Large intestine (tissue), 12 donors: ENCODE measurements at places on chromosomes 5 and 9. TPM values are rescaled to one million over a fixed set of nuclear protein-coding genes. Genes with fewer than 3 reads are reported as not detected.

GRCh38 chr9:36448017-36448416 is 47.9 kb upstream of the RNF38 start:
- no peak overlapping the region for H3K4me3 ChIP-seq
- no peak overlapping the region for H3K27ac ChIP-seq
- H3K36me3 ChIP-seq: no peaks in the 10 kb centered on the region
- H3K4me1 ChIP-seq: no peaks in the 10 kb centered on the region

GRCh38 chr5:96548905-96549304 is 113.3 kb upstream of the CAST start:
- no peak overlapping the region for H3K27ac ChIP-seq
- no peak for DNase-seq
- H3K36me3 ChIP-seq: no peaks in the 10 kb centered on the region
- no peaks in the 10 kb centered on the region for H3K27me3 ChIP-seq
- no peaks in the 10 kb centered on the region for H3K4me1 ChIP-seq

- no peaks in the 10 kb centered on the region for H3K36me3 ChIP-seq
- H3K4me3 ChIP-seq: no peak overlapping the region
- no peaks in the 10 kb centered on the region for H3K4me1 ChIP-seq
Measured at GRCh38 chr9:78893774-78894401, 597.0 kb downstream of the PSAT1 start.

DNA sequence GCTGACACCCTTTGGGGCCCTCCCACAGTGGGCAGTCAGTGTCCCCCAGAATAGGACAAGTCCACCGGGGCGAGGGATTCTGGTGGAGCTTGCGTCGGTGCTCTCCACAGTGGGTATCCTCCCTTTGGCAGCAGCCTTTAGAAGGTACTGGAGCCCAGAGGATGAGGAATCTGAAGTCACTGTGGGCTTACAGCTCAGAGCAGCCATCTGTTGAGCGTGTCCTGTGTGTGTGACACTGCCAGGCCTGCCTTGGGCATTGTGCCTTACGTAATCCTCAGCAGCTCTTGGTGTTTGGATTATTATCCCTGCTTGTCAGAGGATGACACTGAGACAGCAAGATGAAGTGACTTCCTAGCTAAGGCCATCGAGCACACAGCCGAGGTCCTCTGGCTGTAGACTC is 12.6 kb downstream of the URM1 start:
- no peak for DNase-seq
- H3K27ac ChIP-seq: no peak overlapping the region
- no peaks in the 10 kb centered on the region for H3K27me3 ChIP-seq
- H3K4me1 ChIP-seq: no peaks in the 10 kb centered on the region
- no peak overlapping the region for H3K4me3 ChIP-seq

DNA sequence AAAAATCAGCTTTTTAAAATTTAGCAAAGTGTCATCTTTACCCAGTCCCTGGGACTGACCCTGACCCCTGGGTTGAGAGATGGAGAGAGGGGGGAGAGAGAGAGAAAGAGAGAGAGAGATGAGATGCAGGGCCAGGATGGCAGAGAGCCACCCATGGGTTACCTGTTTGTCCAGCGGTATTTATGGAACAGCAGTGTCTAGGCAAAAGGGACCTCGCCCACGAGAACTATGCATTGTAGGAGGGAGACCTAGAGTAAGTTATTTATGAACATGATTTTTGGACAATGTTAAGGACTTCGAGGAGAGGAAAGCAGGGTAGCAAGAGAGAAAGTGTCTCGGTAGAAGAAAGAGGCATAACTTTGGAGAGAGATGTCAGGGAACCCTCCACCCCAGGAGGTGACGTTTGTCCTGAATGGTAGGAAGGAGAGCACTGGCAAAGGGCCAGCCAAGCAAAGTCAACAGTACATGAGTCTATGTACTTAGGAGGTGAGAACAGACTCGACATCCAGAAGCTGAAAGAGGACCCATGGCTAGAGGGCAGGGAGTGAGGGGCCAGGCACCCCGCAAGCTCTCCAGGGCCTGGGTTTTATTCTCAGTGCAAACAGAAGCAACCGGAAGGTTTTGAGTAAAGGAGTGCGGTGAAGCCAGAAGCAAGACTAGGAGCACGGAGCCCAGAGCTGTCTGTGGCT is 30.5 kb upstream of the MSX2 start:
- H3K4me3 ChIP-seq: no peak overlapping the region
- peaks cover 44% of the 10 kb centered on the region for H3K27me3 ChIP-seq
- peak; percentile 53 for DNase-seq
- no peaks in the 10 kb centered on the region for H3K36me3 ChIP-seq
- peaks cover 27% of the 10 kb centered on the region for H3K4me1 ChIP-seq
- no peak overlapping the region for H3K27ac ChIP-seq

- H3K4me3 ChIP-seq: no peak overlapping the region
- DNase-seq: peak; percentile 78
- no peaks in the 10 kb centered on the region for H3K36me3 ChIP-seq
- no peaks in the 10 kb centered on the region for H3K27me3 ChIP-seq
- peak overlapping the region; percentile 71 for H3K27ac ChIP-seq
Measured at GRCh38 chr9:129776938-129777768, 24.3 kb upstream of the PTGES start.

DNA sequence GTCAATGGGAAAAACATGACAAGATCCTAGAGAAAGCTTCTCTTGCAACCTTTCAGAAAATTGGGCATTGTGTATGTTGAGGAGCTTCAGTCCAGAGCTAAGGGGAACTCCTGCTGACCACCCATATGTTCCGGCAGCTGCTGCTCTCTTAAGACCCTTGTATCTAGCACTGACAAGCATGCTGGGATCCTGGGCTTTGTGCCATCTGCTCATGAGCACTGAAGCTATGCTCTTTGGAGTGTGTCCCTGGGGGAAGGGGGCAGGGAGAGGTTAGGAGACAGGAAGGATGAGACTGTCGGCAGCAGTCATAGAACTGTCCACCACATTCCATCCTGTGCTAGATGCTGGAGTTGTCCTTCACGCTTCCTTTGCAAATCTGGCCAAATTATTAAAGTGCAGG is 109.3 kb downstream of the JAKMIP2 start:
- DNase-seq: peak; percentile 19
- H3K27me3 ChIP-seq: no peaks in the 10 kb centered on the region
- H3K4me1 ChIP-seq: peaks cover 12% of the 10 kb centered on the region
- H3K4me3 ChIP-seq: no peak overlapping the region
- H3K36me3 ChIP-seq: no peaks in the 10 kb centered on the region

GRCh38 chr5:168214071-168214470 is 77.4 kb upstream of the WWC1 start:
- H3K27ac ChIP-seq: no peak overlapping the region
- H3K27me3 ChIP-seq: peaks cover 24% of the 10 kb centered on the region
- no peak overlapping the region for H3K4me3 ChIP-seq
- no peaks in the 10 kb centered on the region for H3K4me1 ChIP-seq
- no peak for DNase-seq

DNA sequence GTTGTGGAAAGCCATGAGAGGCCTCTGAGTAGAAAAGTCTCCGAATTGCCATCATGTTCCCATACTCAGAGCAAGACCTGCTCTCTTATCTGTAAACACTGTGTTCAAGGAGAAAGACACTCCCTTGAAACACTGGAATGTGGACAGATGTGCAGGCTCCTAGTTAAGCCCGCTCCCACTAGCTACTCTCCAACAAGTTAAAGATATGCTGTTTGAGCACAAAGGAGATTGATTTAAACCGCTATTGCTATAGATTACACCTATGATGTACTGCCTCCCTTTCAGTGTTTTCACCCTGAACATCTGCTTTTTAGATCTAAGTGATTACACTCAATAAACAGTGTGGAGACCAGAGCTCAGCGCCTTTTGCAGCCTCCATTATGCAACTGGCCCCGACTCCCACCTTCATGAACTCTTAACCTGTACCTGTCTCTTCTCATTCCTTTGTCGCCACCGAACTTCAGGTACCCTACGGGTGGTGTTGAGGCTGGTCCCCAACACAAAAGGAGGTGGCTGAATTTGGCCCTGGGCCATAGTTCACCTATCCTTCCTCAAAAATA is 47.5 kb downstream of the TMEM245 start:
- no peak for DNase-seq
- H3K27ac ChIP-seq: no peak overlapping the region
- peaks cover 52% of the 10 kb centered on the region for H3K36me3 ChIP-seq
- H3K4me1 ChIP-seq: peaks cover 19% of the 10 kb centered on the region
- no peaks in the 10 kb centered on the region for H3K27me3 ChIP-seq
- no peak overlapping the region for H3K4me3 ChIP-seq

DNA sequence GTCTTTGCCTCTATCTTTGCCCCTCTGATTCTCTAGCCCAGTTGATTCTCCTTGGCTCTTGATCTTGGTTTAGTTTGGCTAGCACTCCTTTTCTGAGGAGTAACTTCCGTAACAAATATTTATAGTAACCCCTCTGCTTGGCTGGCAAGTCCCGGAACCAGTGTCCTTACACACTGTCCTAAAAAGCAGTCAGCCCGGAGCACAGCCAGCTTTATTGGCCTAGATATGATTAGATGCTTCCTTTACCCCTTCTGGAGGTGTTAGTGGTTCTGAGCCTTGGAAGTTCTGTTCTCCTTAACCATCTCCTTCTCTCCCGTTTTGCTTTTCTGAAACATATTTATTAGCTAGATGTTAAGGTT is 17.0 kb upstream of the MSMP start:
- peaks cover 28% of the 10 kb centered on the region for H3K4me1 ChIP-seq
- H3K27ac ChIP-seq: peak overlapping the region; percentile 77
- H3K27me3 ChIP-seq: no peaks in the 10 kb centered on the region
- H3K36me3 ChIP-seq: no peaks in the 10 kb centered on the region
- DNase-seq: no peak

GRCh38 chr5:69271376-69271775 is 36.7 kb downstream of the CDK7 start:
- H3K27ac ChIP-seq: no peak overlapping the region
- H3K27me3 ChIP-seq: no peaks in the 10 kb centered on the region
- H3K4me1 ChIP-seq: peaks cover 15% of the 10 kb centered on the region
- H3K4me3 ChIP-seq: no peak overlapping the region

GRCh38 chr5:142197098-142197497 is 88.5 kb downstream of the NDFIP1 start:
- peaks cover 8% of the 10 kb centered on the region for H3K4me1 ChIP-seq
- H3K27ac ChIP-seq: no peak overlapping the region
- H3K4me3 ChIP-seq: no peak overlapping the region
- H3K27me3 ChIP-seq: no peaks in the 10 kb centered on the region

- H3K27ac ChIP-seq: no peak overlapping the region
- no peak overlapping the region for H3K4me3 ChIP-seq
- H3K4me1 ChIP-seq: peaks cover 16% of the 10 kb centered on the region
- no peak for DNase-seq
- no peaks in the 10 kb centered on the region for H3K36me3 ChIP-seq
Measured at GRCh38 chr5:95725071-95725820, 5.9 kb upstream of the RHOBTB3 start.

- DNase-seq: no peak
Measured at GRCh38 chr5:156947925-156948324, 15.1 kb downstream of the TIMD4 start.

- no peak for DNase-seq
- peaks cover 20% of the 10 kb centered on the region for H3K27me3 ChIP-seq
- peaks cover 35% of the 10 kb centered on the region for H3K4me1 ChIP-seq
- H3K36me3 ChIP-seq: peaks cover 14% of the 10 kb centered on the region
- H3K27ac ChIP-seq: peak overlapping the region; percentile 71
Measured at GRCh38 chr9:137278061-137278701, 655 bp downstream of the TOR4A start.

DNA sequence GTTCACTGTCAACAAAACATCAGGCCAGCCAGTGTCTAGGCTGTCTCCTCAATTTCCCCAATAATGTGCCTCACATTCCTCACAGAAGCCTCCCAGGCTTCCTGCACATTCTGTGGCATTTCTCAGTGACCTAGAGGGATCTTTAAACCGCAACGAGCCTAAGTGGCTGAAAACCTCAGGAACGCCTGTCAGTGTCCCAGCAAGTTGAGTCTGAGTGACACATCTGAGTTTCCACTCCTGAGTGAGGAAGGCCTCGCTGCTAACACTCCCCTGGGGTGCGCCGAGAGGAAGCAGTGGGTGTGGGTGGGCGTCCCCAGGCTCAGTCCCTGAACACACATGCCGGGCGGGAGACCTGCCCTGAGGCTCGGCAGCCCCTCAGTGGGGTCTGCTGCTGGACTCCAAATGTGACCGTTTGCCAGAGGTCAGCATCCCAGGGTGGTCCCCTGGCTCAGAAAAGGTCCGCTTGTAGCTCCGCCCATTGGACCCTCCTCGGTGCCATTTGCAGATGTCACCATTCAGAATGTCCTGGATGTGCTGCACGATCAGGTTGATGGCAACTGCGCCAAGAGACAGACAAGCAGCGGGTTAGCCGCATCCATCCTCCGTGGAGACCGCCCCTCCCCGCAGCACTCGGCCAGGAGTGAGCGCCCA is 6.3 kb downstream of the UCK1 start:
- no peak for DNase-seq
- H3K4me1 ChIP-seq: peaks cover 7% of the 10 kb centered on the region
- no peak overlapping the region for H3K4me3 ChIP-seq
- no peaks in the 10 kb centered on the region for H3K27me3 ChIP-seq
- no peak overlapping the region for H3K27ac ChIP-seq

DNA sequence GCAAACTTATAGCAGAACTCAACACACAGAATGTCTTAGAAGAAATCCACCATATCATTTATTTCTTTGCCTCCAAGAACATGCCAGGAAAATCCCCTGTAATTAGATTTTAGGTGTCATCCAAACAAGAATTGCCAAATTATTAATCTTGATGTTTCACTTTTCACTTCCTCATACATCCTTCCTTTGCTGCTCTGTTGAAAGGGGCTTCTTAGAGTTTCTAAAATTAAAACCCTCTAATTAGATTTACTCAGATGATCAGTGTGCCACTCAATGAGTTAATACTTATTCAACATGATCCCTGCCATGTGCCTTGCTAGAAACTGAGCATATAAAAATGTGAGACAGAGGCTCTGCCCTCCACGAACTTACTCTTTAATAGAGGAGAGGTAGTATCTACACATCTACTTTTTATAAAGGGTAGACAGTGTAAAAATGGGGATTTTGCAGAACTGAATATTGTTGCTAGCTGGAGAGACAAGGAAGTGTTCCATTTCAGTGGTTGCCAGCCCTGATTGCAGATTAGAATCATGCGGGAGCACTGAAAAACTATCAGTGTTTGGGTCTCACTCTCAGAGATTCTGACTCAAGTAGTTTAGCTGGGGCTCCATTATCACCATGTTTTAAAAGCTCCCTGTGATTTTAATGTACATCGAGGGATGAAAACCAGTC is 498.4 kb downstream of the TLE4 start:
- H3K36me3 ChIP-seq: no peaks in the 10 kb centered on the region
- H3K27ac ChIP-seq: no peak overlapping the region
- H3K4me1 ChIP-seq: no peaks in the 10 kb centered on the region

Gene ZNF462
- polyA plus RNA-seq: 12.4 TPM

Gene CSF1R
- polyA plus RNA-seq: 31.0 TPM

Gene BRINP1
- polyA plus RNA-seq: 0.67 TPM

Gene GDNF
- 4.2 TPM for polyA plus RNA-seq

Gene PLAC8L1
- 0.54 TPM for polyA plus RNA-seq

Gene RASGRF2
- 3.1 TPM for polyA plus RNA-seq

Gene FBN2
- polyA plus RNA-seq: 21.8 TPM

Gene GPRIN1
- 7.0 TPM for polyA plus RNA-seq

Gene EGFLAM
- 4.4 TPM for polyA plus RNA-seq

Gene TYRP1
- polyA plus RNA-seq: 0.37 TPM

Gene TEK
- polyA plus RNA-seq: 14.6 TPM

Gene PDLIM4
- 17.9 TPM for polyA plus RNA-seq

Gene PRLR
- polyA plus RNA-seq: 56.0 TPM
